Effector memory CD8-positive, alpha-beta T cell (primary cell): ENCODE measurements at places on chromosomes 7 and 10.

DNA sequence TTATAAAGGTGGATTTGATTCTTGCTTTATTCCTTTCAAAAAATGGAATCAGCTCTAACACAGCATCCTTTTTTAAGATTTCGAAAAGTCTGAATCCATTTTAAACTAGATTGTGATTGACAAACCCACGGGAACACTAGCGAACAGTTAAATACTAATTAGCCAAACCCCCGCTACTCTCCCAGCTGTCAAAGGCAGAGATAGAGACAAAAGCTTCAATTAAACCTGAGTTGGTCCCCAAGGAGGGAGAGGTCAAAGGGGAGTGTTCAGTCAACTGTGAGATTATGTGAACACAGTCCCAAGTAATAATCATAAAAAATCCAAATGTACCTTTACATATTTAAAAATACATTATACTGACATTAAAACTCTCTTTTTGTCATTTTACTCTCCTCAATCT lies 65.7 kb upstream of the TBX20 start:
- DNase-seq, result no peak

- DNase-seq, result no peak
These were observed 545.9 kb downstream of the GFRA1 start for GRCh38 chr10:115727129-115727528.

DNA sequence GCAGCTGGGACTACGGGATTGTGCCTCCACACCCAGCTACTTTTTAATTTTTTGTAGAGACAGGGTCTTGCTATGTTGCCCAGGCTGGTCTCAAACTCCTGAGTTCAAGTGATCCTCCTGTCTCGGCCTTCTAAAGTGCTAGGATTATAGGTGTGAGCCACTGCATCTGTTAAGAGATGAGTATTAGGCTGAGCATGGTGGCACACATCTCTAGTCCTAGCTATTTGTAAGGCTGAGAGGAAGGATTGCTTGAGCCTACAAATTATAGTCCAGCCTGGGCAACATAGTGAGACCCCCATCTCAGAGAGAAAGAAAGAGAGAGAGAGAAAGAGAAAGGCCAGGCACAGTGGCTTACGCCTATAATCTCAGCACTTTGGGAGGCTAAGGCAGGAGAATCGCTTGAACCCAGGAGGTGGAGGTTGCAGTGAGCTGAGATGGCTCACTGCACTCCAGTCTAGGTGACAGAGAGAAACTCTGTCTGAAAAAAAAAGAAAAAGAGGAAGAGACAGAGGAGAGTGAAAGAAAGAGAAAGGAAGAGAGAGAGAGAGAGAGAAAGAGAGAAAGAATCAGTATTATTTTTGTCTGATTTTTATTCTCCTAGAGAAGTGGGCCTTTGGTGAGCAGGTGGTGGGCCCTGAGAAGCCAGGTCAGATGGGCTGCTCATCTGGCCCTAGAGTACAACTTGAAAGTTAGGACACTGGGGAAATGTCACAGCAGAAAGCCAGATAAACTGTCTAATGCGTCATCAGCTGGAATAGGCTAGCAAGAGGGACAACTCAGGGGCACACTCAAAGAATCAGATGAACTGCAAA lies 58.2 kb upstream of the ZRANB1 start:
- no peak for DNase-seq

DNA sequence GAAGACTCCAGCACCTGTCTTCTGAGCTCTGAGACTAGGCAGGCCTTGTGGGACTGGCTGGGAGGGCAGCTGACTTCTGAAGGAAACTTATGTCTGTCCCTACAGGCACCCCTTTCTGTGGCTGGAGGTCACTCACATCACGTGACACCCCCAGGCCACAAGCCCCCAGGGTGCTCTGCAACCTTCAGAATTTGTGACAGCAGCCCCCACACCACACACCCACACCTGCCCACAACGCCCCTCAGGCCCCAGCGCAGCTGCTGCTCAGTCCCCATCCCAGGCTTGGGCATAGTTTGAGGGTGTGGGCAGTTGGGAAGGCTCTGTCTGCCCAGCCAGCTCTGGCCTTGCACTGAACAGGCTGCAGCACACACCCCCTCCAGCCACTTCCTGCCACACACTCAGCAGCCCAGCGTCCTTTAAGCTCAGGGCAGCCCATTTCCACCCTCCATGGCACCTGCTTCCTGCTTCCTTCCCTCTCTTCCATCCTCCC lies 80.0 kb upstream of the UNC5B start:
- no peak for DNase-seq

- no peak for DNase-seq
These were observed 528.0 kb downstream of the NRG3 start for GRCh38 chr10:82402906-82403401.

- DNase-seq, result no peak
These were observed 81.9 kb downstream of the DNMBP start for GRCh38 chr10:99927721-99928280.

DNA sequence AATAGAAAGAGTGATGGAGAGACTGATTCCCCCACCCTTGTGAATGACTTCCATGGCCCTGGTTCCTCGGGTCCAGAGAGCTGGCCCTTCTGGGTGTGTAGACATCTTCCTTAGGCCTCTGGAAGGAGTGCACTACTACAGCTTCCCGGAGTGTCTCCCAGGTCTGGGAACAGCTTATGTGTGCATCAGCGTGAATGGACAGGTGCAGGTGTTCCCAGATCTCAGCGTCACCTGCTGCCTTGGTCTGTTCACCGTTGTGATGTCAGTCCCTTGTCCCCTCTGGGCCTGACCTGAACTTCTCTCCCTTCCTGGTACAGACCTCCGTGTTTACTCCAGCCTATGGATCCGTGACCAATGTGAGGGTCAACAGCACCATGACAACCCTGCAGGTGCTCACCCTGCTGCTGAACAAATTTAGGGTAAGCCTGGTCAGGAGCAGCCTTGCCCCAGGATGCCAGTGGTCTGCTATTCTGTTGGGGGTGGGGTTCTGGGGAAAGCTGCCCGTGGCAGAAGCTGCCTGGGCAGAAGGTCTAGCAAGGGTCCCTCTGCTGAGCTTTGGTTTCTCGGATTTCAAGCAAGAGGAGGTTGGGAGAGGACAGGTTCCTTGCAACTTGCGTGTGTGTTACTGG lies 10.5 kb upstream of the DEPP1 start:
- no peak for DNase-seq

DNA sequence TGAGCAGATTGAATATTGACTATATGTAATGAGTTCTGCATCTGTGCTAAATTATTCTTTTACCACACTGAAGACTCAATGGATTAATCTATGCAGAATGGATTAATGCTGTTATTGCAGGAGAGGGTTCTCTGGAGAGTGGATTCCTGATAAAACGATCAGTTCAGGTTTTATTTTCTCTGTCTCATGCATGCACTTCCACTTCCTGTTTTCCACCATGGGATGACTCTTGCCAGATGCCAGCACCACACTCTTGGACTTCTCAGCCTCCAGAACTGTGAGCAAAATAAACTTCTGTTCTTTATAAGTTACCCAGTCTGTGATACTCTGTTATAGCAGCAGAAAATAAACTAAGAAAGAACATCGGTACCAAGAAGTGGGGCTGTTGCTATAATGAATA lies 207.5 kb downstream of the KCND2 start:
- DNase-seq, result no peak

GRCh38 chr10:95408983-95409873 lies 118.4 kb upstream of the PDLIM1 start:
- DNase-seq, result no peak

DNA sequence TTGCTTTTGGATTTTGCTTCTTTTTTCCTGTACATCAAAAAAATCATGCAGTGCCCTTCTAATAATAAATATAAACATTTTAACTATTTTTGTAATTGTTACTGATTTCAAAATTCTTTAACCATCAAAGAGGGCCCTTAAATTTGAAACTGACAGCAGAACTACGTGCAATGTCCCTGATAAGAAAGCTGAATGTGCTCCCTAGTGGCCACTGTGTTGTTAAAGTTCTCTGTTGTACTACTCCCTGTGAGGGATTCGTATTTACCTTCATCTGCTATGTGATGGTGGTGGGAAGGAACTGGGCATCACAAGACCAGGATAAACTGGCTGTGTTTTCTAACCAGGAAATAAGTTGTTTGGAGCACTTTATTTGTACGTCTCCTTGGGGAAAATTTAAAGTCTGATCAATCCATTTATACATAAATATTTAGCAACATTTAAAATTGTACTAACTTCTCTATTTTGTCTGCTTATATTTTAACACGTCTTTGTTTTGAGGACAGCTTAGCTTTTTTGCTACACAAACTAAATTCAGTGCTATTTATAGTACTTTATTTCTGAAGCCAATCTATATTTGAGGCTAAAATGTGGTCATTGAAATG lies 322.4 kb downstream of the HGF start:
- DNase-seq, result no peak

DNA sequence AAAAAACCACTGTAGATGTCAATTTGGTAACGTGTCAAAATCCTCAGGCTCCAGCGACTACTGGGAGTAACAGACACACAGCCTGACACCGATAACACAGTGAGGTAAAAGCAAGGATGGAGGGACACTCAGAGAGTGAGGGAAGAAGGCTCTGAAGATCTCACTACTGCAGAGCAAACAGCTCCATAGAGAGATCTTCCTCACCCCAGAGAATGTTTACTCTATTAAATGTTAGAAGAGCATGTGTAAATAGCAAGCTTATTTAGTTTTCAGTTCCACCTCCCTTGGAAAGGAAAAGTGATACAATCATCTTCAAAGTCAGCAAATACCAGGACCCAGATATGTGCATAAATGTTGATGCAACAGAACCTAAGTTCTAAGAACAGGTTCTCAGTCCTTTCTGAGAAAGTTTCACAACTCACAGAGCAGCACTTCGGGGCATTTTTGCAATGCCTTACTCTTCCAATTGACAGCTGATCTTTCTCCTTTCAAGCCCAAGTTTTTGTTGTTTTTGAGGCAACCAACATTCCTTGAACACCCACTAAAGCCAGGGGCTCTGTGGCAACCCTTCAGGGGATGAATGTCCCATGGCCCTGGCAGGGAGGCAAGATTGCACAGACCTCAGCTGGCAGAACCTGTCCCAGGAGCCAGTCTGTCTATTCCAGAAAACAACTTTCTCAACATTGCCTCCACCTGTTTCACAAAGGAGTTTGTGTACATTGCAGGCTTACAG lies 177.4 kb downstream of the SFMBT2 start:
- no peak for DNase-seq

- no peak for DNase-seq
These were observed 167.3 kb downstream of the EGFR start for GRCh38 chr7:55185941-55186609.
